AG08396 (cell line): ENCODE measurements at places on chromosomes 16 and 17.
A peak's percentile ranks its signal among the peaks of the same experiment; 100 is the strongest.

GRCh38 chr17:77449908-77450741 lies 309.4 kb downstream of the SEC14L1 start:
- DNase-seq, result peak; percentile 75

DNA sequence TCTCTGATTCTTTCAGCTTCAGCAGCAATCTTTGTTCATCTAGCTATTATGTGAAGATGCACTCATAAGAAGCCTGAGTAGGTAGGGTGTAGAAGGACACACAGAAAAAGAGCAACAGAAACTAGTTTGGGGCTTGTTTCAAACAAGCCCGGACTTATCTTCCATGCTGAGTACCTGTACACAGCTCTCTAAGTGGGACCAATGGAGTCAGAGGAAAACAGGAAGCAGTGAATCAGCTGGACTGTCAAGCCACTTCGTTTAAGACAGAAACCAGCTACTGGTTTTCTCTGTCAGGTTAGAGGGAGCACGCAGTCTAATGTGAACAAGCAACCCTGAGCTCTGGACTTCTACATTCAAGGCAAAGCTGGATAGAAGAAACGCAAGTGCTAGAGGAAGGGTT lies 16.0 kb downstream of the MAP2K6 start:
- no peak for DNase-seq

- DNase-seq, result peak; percentile 44
Observed at GRCh38 chr17:50565402-50566350, 5.2 kb downstream of the CACNA1G start.

GRCh38 chr16:83533193-83533592 lies 274.6 kb upstream of the HSBP1 start:
- DNase-seq, result no peak

DNA sequence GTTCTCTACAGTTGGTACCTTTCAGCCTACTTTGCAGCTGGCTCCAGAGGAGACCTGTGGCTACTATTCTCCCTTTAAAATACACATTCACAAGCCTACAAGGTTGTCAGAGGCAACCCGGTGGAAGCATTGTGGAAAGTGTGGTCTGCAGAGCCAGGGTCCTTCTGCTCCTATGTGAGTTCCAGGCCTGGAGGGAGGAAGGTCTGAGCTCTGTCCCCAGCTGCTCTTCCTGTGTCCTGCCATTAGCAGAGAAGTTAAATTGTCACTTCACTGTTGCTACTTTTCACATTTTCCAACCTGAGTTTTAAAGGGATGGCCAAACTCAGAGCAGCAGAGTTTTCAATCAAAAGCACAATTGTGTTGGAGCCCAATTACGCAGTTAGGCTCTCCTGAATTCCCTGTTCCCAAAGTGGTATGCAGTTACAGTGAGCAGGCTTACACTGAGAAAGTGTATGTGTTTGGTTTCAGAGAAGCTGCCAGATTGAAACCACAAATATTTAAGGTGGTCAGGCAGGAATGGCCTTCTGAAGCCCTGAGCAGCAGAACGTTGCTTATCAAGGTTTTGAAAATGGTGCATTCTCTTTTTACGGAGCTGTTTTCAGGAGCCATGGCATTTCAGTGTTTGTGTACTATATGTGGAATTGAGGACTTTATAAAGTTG lies 25.0 kb downstream of the MAP3K3 start:
- peak; percentile 79 for DNase-seq

GRCh38 chr16:54447576-54448440 lies 161.2 kb upstream of the IRX3 start:
- DNase-seq, result peak; percentile 27

- DNase-seq, result no peak
Observed at GRCh38 chr17:69069226-69069750, 8.6 kb upstream of the ABCA9 start.

GRCh38 chr16:85836706-85837582 lies 37.4 kb downstream of the COX4I1 start:
- no peak for DNase-seq

GRCh38 chr17:81003711-81004475 lies 12.3 kb downstream of the CHMP6 start:
- no peak for DNase-seq

DNA sequence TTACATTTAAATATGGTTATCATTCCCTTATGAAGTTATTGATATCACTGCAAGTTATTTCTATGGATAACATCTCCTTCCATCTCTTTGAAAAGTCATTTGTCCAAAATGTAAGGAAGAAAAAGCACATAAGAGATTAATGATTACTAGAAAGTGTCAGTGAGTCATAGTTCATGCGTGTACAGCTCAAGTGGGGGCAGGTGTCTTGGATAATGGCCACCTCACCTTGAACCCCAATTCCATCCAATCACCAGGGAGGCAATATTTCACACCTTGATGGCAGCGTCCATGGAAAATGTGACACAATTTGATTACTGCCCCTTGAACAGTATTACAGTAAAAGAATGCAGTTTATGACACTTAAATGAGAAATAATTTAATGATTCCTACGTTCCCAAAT lies 358.3 kb upstream of the SOX9 start:
- no peak for DNase-seq

DNA sequence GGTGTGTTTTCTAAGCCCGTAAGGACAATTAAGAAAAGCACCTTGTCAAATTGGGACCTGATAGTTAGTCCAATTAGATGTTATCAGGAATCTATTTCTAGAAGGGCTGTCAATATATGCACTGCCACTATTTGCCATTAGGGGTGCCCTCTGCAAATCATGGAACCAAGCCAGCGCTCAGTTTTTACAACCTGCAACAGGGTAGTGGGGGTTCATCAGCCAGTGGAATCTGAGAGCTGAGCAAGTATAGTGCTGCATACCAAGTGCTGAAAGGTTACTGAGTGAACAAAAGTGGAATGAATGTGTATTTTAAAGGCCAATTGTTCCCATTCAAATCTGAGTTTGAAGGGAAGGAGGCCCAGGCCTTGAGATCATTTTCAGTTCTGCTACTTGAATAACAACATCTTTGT lies 10.4 kb downstream of the PRR11 start:
- DNase-seq, result peak; percentile 47

DNA sequence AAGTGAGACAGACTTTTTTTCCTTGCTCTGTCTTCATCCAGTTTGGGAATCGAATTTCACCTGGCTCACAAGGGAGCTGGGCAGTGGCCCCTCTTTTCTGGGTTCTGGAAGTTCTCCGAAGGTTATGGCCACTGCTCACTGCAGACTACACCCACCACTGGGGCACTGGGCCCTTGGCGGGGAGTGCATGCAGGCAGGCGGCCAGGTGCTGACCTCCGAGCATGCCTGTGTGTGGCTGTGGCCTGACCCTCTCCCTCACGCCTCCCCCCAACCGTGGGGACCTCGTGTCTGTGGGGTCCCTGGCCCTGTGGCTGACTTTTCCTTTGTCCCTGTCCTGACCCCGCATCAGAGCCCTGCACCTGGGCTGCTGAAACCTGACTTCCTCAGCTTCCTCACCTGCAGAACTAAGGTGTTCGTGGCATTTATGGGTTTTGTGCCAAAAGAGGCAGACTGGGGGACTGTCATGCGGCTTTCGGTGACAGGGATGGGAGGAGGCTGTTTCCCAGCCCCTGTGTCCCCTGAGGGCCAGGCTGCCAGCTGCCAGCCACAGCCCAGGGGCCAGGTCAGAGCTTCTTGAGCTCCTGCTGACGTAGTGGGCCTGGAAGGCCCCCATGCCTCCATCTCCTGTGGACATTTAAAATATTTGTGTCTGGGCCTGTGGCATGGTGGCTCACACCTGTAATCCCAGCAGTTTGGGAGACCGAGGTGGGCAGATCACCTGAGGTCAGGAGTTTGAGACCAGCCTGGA lies 21.4 kb downstream of the ASPSCR1 start:
- DNase-seq, result no peak
